ENCODE measurements at places on chromosomes 5 and 9.

GRCh38 chr5:116930616-116931015 lies 356.0 kb upstream of the SEMA6A start:
- no peak for DNase-seq

DNA sequence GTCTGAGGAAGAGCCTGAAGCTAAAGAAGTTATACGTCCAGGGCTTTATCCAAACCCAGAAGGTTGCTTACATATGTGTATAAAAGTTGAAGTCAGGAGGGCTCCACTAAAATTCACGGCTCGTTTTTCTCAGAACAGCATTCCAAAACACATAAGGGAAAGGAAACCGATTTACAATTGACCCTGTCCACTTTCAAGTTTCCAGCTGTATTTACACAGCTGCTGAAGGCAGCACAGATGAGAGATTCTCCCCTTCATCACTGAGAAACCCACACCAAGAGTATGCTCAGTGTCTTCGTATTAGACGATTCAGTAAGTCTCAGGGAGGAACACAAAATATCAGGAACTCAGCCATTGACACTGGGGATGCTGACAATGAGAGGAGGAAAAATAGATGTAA lies 5.9 kb upstream of the NREP start:
- DNase-seq: no peak

DNA sequence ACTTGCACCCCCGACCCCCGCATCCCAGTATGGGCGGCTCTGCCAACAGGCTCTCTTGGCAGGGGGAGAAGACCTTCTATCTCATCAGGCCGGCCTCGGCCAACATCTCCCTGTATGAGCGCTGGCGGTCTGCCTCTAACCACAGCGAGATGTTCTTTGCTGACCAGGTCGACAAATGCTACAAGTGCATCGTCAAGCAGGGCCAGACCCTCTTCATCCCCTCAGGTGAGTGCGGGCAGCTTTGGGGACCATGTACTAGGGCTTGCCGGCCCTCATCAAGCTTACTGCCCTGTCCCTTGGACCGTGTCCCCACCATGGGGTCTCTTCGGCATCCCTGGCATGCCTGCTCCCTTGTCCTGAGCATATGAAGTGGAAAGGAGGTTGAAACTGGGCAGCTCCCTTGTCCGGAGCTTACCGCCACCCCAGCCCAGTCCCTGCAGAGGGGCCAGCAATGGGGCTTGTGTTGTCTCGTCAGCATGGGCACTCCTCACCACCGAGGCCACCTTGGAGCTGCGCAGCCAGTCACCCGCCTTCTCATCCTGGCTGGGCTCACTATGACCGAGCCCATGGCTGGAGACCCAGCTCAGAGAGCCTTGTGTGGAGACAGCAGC lies 78.1 kb downstream of the PHF2 start:
- DNase-seq: no peak

GRCh38 chr9:27505744-27506161 lies 18.3 kb upstream of the IFNK start:
- DNase-seq: no peak

DNA sequence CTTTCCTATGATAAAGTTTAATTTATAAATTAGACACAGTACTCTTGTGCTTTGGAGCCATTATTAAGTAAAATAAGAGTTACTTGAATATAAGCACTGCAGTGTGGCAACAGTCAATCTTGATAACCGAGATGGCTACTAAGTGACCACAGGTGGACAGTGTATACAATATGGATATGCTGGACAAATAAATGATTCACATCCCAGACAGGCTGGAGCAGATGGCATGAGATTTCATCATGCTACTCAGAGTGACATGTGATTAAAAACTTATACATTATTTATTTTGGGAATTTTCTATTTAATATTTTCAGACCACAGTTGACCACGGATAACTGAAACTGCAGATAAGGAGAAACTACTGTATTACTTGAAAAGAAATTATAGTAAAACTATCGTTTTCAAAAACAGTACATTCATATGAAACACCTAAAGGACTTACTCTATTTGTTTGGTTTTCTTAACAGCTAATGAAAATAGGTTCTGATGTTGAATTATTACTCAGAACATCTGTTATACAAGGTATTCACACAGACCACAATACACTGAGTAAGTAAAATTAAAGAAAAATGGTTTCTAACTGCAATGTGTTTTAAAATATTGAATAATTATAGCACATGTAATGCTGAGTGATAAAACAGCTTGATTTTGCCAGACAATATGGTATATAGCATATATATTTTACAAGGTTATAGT lies 16.0 kb downstream of the LYRM7 start:
- DNase-seq: no peak

GRCh38 chr9:129544761-129545160 lies 76.1 kb downstream of the C9orf50 start:
- DNase-seq: no peak

DNA sequence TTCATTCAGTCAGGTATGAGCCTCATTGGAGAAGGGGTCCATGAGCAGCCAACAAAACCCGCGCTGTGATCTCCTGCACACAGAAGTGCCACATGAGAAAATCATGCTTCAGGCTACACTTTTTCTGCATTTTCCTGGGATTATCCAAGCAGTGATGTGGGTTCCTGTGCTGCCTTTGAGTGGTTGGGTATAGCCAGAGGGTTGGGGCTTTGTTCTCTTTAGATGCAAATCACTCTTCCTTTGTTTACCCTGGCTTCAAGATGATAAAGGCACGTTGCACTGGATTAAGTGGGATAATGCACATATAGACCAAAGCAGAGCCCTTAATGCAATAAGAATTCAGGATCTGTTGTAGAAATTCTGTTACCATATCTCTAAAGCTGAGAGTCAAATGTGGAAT lies 18.7 kb downstream of the ECM2 start:
- no peak for DNase-seq

DNA sequence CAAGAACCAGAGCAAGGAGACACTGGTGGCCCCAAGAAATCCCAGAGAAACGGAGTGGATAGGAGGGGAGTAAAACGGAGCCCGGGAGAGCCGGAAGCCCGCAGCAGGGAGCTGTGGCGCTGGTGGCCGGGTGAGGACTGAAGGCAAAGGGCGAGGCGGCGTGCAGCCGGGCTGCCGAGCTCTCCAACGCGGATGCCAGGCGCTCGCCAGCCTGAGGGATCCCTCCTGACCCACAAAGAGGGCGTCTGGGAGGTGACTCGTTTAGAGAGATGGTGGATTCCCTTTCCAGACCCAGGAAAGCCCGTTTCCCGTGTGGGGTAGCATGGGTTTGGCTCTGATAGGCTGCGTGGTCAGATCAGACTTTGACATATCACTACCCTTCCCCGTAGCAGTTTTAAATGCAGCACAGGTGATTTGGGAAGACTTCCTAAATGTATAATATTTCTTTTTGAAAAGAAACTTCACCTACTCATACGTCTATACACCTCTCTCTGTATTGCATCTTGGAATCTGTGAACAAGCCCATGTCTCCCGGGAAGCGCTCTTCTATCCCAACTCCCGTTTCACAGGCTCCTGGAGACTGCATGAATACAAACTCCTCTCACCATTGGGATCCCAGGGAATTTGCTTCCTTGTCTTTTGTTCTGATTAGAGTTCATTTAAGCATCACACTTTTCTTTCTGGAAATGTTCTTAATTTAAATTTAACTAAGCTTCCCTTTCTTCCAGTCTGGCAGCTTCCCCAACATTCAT lies 158.1 kb downstream of the C9orf152 start:
- peak; percentile 35 for DNase-seq

DNA sequence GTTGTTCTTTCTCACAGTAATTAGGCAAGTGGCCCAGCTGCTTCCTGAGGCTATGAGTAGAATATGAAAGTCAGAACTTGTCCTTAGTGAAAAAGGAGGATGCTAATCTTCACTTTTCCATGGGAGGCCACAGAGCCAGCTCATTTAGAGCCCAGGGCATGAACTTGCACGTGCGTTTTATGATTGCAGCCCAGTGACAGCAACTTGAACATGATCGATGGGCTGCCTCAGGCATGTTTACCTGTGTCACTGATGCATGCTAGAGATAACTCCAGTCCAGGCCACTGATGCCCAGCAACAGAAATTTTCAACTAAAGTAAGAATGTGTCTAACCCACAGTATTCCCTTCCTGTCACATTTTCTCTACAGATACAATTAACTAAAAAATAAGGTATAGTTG lies 179.3 kb downstream of the CTNND2 start:
- no peak for DNase-seq

DNA sequence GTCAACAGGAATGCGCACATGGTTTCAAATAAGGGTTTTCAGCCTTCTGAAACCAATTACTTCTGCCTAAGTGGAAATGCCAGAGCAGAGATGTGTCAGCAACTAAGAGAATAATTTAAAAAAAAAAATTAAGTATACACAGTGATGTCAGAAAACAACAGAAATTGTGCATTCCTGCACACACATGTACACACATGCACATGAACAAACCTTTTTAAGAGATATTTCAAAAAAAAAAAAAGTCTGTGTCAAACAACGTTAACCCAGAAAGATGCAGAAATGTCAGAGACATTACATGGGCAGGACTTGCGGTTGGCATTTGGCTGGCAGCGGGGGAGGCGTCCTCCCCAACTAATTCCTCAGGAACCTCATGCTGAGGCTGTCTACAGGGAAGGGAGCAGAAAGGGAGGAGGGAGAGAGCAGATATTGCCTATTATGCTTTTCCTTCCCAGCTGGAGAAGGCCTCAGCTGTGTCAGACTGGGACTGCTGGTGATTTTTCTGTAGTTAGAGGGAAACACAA lies 536.9 kb upstream of the WWC1 start:
- DNase-seq: no peak

DNA sequence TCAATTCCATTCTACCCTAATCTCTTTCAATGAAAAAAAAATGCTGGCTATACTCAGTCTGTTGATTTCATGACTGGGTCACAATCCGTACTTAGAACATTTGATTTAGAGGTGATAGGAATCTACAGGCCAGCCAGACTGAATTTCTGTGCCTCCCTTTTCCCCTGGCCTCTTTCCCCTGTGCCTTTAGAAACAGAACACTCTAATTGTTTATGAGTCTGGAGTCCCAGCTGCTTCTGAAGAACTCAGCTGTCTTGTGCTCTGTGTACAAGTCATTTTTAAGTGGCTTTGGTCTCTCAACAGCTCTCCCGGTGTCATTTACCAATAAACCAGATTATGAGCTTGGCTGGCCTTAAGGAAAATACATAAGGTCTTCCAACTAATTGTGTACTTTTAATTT lies 94.1 kb upstream of the ITGA2 start:
- DNase-seq: no peak

GRCh38 chr9:37976714-37977477 lies 73.0 kb upstream of the SLC25A51 start:
- no peak for DNase-seq

DNA sequence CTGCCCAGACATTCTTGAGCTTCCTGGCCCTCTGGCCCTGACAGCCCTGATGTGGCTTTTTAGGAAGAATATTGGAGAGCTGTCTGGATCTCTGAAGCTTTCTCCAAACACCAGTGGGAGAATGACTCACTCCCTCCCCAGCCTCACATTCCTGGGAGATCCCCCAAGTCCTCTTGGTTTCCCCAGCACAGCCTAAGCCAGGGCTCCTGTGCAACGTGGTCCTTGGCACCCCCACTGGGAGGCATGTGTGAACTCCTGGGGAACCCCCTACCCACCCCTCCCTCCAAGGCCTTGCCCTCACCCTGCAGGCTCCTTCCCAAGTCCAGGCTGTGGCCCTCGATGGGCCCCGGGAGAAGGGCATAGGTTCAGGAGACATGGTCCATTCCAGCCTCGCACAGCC lies 12.7 kb downstream of the GLIPR2 start:
- DNase-seq: no peak

- DNase-seq: no peak
These were observed 210.9 kb downstream of the PCSK1 start for GRCh38 chr5:96222129-96222528.

DNA sequence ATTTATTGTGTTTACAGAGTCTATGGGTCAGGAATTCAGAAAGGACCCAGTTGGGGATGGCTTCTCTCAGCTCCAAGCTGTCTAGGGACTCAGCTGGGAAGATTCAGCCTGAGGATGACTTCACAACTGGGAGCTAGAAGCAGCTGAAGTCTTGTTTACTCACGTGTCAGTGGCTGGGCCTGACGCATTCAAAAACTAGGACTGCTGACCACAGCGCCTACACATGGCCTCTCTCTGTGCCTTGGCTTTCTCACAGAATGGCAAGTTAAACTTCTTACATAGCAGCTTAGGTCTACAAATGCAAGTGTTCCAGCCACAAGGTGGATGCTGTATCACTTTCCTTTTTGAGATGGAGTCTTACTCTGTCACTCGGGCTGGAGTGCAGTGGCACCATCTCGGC lies 16.3 kb upstream of the PPP2CA start:
- DNase-seq: no peak

DNA sequence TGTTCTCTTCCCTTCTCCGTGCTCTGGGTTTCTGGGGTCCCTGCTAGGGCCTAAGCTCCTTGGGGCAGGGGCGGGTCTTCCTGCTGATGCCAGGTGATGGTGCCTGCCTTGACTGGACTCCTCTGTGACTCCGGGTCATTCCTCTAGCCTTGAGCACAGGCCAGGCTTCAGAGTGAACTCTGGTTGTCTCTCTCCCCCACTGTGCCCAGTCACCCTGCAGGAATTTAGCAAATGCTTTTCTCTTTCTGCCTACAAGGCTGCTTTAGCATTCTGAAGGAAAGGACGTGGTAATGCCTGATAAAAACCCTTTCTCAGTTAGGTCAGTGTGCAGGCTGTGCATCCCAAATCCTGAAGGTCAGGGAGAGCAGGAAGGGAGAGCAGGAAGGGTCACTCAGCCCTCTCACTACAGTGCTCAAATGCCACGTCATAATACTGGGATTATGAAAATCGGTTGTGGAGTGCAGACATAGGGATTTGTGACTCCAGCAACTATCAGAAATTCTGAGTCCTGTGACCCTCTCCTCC lies 2.7 kb downstream of the CXCL14 start:
- no peak for DNase-seq

DNA sequence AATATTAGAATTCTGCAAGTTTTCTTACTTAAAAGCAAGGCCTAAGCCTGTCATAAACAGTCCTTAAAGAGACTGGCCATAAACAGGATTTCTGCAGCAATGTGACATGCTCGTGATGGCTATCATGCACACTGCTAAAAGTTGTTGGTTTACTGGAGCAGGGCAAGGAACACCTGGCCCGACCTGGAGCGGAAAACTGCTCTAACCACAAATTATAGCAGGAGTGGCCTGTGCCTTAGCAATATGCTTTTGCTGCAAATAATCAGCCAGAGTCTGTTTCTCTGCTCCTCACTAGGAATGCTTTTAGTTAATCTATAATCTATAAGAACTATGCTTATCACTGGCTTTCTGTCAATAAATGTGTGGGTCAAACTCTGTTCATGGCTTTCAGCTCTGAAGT lies 322.9 kb upstream of the RPS23 start:
- no peak for DNase-seq

GRCh38 chr5:161400583-161400982 lies 145.9 kb downstream of the GABRB2 start:
- DNase-seq: no peak

GRCh38 chr5:172004824-172005237 lies 1.6 kb downstream of the FBXW11 start:
- DNase-seq: peak; percentile 25

DNA sequence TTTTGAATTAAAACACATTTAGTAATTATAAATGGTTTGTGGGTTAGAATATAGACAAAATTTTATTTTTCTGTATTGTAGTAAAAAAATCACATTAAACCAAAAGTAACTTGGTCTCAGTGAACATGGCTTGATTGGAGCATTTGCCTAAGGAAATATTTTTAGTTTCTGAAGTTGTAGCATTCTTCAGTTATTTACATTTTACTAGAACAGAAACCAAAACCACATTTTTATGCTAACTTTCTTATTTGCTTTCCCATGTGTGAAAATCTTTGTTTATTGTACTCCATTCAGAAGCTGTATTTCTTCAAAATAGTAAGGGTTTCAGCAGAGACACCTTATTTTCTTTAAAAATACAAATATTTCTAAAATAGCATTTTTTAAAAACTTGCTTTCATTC lies 129.9 kb downstream of the SGCD start:
- no peak for DNase-seq

GRCh38 chr9:114051281-114051680 lies 26.8 kb downstream of the AMBP start:
- DNase-seq: no peak
